Lung microvascular endothelial cell (primary cell): ENCODE measurements at places on chromosomes 4 and X. TPM values are rescaled to one million over a fixed set of nuclear protein-coding genes. Genes with fewer than 3 reads are reported as not detected.

Gene ATP1B4
- not detected in 2 replicates for total RNA-seq

Gene PTCHD1
- total RNA-seq: not detected in 2 replicates

Gene DYNLT3
- 22.9 and 30.6 TPM in 2 replicates for total RNA-seq

Gene SYTL4
- total RNA-seq: 18.1 and 51.4 TPM in 2 replicates

Gene TCEAL1
- total RNA-seq: 18.5 and 21.8 TPM in 2 replicates

DNA sequence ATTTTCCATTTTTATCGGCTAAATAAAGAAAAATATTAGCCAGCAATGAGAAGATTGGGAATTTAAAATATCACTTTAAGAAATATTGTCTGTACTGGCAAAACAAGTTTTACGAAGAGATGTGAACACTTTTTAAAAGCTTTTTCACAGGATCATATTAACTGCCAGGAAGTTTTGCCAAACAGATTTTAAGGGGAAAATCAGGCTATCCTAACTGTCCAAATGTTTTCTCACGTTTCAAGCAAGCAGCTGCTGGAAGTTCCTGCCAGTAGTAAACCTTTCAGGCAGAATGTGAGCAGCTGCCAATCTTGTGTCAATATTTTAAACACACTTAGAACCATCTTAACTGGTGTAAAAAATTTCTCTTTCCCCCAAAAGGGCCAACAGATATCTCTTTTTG is 101.1 kb downstream of the ADGRL3 start:
- no peak for DNase-seq

GRCh38 chr4:141807103-141807891 is 170.9 kb downstream of the IL15 start:
- DNase-seq: no peak

GRCh38 chr4:186726426-186727168 is 2.9 kb upstream of the FAT1 start:
- DNase-seq: peak; percentile 32

DNA sequence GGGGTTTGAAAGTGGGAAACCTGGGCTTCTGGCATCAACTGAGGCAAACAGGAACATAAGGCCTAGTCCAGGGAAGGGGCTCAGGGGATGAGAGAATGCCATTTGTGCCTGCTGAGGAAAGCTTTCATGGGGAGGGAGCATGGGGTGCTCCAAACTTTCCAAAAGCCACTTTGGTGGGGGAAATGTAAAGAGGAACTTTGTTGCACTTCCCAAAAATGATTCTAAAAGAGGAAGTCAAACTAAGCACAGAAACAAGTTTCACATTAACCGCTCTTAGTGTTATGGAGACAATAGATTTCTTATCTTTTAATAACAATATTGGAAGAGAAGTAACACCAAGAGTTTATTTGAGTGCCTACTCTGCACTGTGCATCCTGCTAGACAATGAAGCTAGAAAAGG is 32.3 kb downstream of the GAB3 start:
- no peak for DNase-seq

DNA sequence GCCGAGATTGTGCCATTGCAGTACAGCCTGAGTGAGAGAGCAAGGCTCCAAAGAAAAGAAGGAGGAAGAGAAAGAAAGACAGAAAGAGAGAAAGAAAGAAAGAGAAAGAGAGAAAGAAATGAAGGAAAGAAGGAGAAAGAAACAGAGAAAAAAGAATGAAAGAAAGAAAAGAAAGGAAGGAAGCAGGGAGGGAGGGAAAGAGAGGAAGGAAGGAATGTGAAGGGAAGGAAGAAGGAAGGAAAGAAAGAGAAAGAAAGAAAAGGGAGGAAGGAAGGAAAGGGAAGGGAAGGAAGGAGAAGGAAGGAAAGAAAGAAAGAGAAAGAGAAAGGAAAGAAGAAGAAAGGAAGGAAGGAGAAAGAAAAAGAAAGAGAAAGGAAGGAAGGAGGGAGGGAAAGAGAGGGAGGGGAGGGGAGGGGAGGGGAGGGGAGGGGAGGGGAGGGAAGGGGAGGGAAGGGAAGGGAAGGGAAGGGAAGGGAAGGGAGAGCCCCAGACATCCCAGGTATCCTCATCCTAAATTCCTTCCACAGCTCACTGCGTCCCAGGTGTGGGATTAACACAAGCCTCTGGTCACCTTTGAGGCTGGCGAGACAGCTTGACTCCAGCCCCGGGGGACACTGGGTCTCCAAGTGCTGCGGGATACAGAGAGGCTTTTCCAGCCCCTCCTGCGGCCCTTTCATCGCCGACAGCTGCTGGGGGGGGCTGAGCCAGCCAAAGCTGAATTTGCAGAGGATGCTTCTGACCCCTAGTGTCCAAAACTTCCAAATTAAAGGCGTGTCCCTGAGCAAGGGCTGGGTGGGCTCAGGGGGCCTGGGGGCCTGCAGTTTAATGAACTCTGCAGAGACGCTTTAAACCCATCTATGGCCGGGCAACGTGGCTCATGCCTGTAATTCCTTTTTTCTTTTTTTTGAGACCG is 24.2 kb upstream of the CSF2RA start:
- DNase-seq: no peak

- no peak for DNase-seq
These were observed 123.4 kb upstream of the PACRGL start for GRCh38 chr4:20576861-20577260.

GRCh38 chr4:163269869-163270268 is 62.5 kb downstream of the NPY1R start:
- DNase-seq: no peak

DNA sequence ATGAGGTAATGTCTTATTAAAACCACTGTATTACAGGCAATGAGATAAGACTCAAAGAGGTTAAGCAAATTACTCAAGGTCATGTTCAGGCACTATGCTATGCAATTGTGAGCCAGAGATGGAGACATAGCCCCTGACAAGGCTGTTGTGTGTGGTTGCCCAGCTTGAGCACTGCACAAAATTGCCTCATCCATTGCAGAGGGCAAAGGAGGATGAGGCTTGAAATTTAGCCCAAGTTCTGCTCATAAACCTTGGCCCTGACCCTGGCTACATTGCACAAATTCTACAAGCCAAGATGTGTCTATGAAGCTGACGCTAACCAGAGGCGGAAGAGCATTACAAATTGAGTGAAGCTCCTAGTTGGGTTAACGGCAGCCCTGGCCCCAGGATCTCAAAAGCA is 65.6 kb upstream of the PGM2 start:
- no peak for DNase-seq

DNA sequence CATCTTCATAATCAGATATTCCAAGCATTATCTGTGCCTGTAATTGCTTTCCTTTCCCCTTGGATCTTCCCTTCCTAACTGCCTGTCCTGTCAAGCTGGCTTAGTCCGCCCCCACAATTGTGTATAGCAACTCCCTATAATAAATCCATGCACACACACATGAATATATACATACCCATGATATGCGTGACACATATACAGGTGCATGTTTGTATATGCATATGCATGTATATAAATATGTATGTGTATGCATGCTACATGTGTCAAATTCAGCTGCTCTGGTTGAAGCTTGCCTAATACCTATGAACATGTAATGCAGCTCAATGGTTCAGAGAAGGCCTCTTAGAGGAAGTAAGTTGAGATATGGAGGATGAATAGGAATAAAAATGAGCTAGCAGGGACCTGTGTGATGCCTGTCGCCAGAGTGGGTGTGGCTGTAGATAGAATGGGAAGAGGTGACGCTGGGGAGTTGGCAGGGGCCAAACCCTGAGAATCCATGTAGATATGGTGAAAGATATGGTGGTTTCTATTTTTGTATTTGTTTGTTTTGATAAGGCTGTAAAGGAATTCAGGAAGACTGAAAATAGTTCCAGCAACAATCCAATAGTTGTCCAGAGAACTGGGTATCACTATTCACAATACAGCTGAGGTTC is 595.0 kb upstream of the BOD1L1 start:
- DNase-seq: no peak
